ENCODE measurements at places on chromosomes 5 and 9.

- DNase-seq = no peak
Observed at GRCh38 chr9:21965401-21965951, 28.7 kb downstream of the CDKN2A start.

DNA sequence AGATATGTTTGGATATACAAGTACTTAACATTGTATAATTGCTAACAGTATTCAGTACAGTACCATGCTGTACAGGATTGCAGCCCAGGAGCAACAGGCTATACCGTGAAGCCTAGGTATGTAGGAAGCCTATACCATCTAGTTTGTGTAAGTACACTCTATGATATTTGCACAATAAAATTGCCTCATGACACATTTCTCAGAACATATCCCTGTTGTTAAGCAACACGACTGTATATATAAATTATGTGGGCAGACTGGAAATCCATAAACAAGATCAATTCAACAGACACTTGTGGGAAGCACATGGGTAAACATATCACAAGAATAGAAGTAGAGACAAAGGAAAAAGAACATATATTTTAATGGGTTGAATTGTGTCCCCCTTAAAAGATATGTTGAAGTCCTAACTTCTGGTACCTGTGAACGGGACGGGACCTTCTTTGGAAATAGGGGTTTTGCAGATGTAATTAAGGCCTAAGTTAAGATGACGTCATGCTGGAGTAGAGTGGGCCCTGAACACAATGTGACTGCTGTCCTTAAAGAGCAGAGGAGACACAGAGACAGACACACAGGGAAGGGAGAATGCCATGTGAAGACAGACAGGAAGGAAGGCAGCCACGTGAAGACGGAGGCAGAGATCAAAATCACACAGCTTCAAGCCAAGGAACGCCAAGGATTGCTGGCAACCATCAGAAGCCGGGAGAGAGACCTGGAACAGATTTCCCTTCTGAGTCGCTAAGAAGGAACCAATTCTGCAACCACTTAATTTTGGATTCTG, 76.3 kb downstream of the SCAI start:
- no peak for DNase-seq

DNA sequence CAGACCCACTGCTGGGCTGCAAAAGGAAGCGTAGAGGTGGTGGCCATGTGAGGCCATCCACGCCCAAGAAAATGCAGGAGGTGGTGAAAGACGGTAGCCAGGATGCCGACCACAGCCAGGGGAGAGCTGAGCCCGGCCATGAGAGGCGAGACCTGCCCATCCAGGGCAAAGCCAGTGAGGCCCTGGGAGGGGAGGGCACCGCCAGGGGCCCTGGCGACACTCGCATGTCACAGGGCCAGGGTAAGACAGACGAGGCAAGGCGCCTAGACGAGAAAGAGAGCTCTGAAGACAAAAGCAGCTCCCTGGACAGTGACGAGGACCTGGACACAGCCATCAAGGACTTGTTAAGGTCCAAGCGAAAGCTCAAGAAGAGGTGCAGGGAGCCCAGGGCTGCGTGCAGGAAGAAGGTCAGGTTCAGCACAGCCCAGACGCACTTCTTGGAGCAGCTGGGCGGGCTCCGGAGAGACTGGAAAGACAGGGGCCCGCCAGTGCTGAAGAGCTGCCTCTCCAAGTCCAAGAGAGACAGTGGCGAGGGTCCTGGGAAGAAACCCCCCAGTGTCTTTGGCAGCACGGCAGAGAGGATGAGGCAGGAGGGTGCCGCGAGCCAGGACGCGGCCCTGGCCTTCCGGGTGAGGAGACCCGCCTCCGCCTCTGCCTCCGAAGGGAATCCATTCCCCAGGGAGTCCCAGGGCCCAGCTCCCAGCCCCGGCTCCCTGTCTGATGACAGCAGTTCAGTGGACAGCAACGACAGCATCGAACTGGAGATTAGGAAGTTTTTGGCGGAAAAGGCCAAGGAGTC, 6.9 kb downstream of the PPP1R26 start:
- DNase-seq = no peak

- no peak for DNase-seq
Observed at GRCh38 chr5:29568028-29568427, 1625.5 kb upstream of the CDH6 start.

GRCh38 chr9:80085668-80086067, 513.9 kb downstream of the TLE4 start:
- DNase-seq = no peak

- no peak for DNase-seq
Observed at GRCh38 chr5:60490597-60491166, 209.3 kb downstream of the DEPDC1B start.

DNA sequence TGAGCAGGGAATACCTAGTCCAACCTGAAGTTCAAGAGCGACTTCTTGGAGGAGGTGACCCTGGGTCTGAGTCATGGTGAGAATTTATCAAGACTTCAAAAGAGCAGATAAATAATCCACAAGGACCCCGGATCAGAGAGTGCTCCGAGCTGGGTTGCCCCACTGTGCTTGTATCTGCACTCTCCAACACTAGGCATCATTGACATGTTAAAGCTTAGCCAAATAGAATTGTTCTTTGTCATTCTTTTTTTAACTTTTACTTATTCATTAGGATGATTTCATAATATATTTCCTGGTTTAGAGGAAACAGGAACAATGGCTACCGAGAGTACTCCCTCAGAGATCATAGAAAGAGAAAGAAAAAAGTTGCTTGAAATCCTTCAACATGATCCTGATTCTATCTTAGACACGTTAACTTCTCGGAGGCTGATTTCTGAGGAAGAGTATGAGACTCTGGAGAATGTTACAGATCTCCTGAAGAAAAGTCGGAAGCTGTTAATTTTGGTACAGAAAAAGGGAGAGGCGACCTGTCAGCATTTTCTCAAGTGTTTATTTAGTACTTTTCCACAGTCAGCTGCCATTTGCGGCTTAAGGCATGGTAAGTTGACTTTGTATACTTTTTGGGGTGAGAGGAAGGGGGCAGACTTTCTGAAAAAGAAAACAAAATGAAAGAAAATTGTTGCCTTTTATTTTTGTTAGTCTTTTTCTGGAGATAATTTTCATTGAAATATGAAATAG, at the start of gene CARD6:
TSS of gene CARD6 (plus strand) at position 300 of the 738 bp plus-strand sequence. CDS start at position 316, 16 bp downstream.
- no peak for DNase-seq

DNA sequence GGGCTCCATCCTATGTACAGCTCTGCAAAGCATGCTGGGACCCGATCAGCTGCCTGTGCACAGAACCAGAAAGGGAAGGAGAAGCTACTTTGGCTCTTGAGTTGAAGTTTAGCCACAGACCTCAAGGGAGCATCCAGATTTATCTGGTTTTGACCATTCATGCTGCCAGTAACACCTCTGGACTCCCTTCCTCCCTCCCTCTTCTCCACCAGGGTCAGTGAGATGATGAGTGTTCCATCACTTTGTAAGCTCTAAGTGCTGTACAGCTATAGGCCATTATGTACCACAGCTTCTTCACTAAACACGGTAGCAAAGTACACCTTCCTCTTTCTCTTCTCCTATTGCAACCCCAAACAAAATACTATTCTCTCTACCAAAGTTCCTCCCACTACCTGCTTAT, 77.9 kb downstream of the GLIS3 start:
- no peak for DNase-seq

GRCh38 chr9:133276923-133277322, 1.9 kb upstream of the ABO start:
- DNase-seq = no peak

DNA sequence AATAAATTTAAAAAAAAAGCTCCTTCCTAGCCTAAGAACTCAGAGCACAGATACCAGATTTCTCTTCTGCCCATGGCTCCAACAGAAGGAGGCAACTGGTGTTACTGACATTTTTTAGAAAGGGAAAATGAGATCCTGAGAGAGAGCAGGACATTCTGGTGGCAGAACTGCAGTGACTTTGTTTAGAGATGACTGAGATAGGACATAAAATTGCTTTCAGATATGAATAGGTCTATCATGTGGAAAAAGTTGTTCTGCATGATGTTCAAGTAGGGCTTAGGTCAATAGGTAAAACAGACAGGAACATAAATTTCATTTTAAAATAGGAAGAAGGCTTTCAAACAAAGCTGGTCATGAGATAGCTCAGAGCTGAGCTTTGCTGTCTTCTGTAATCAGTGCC, 49.6 kb downstream of the NIPAL4 start:
- no peak for DNase-seq

DNA sequence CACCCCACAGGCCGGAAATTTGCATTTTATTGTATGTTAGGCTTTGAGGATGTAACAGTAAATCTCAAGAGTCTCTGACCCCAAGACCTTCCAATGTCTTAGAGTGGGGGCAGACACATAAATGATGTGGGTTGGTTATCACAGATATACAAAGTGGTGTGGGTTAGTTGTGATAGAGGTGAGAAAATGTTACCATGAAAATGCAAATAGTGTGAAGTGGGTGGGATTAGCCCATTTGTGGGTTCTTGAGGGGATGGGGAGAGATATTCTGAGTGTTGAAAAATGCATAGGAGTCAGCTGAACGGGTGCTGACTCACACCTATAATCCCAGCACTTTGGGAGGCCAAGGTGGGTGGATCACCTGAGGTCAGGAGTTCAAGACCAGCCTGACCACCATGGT, 7.9 kb upstream of the RNF145 start:
- DNase-seq = no peak

- DNase-seq = no peak
Observed at GRCh38 chr9:125561509-125562148, 145.4 kb downstream of the MAPKAP1 start.

DNA sequence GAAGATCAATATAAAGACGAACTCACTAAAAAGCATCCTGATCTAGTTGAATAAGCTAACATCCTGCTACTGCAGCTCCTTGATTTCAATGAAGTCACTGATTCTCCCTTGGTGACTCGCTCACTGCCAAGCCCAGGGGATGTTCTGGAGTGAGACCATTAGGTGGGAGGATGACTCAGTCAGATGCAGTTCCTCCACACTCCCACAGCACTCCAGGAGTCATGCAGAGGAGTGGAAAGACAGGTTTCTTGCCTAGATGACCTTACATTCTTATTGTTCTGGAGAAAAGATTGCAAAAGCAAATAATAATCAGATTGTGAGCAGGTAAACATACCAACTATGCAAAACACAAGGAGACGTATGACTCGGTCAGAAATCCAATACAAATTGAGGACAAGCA, 15.3 kb downstream of the GCNT4 start:
- no peak for DNase-seq
